ENCODE measurements at places on chromosomes 12 and 14.

GRCh38 chr14:84929086-84929485 is 600.9 kb upstream of the FLRT2 start:
- H3K36me3 ChIP-seq: no peaks in the 10 kb centered on the region
- H3K4me3 ChIP-seq: no peak overlapping the region
- no peaks in the 10 kb centered on the region for H3K27me3 ChIP-seq
- no peak overlapping the region for H3K27ac ChIP-seq

DNA sequence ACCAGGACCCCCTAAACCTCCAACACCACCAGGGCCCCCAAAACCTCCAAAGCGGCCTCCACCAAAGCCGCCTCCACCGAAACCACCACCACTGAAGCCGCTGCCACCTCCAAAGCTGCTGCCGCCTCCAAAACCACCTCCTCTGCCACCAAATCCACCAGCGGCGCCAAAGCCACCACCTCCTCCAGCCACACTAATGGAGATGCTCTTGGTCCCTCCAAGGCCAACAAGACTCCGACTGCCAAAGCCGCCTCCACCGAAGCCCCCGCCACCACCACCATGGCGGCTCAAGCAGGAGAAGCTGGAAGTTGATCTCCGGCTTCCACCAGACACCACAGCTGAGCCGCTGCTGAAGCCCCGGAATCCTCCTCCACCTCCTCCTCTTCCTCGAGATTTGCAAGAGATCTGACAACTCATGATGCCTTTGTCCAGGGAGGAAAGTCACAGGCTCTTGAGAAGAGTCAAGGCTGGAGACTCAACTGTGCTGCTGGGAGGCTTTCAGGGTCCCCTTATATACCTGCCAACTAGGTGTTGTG is at the start of gene KRT2:
KRT2 (minus strand) TSS at position 486 of the 536 bp plus-strand sequence; CDS start at position 417, 69 bp downstream.
- H3K36me3 ChIP-seq: no peaks in the 10 kb centered on the region
- H3K27me3 ChIP-seq: peaks cover 39% of the 10 kb centered on the region
- no peak within 1 kb of the TSS for H3K27ac ChIP-seq
- H3K4me1 ChIP-seq: peaks cover 16% of the 10 kb centered on the region
- DNase-seq: no peak

- H3K27ac ChIP-seq: no peak overlapping the region
- DNase-seq: no peak
- peaks cover 10% of the 10 kb centered on the region for H3K4me1 ChIP-seq
- H3K36me3 ChIP-seq: no peaks in the 10 kb centered on the region
- no peaks in the 10 kb centered on the region for H3K27me3 ChIP-seq
- H3K4me3 ChIP-seq: no peak overlapping the region
Observed at GRCh38 chr12:49455501-49455900, 83.3 kb upstream of the KCNH3 start.

DNA sequence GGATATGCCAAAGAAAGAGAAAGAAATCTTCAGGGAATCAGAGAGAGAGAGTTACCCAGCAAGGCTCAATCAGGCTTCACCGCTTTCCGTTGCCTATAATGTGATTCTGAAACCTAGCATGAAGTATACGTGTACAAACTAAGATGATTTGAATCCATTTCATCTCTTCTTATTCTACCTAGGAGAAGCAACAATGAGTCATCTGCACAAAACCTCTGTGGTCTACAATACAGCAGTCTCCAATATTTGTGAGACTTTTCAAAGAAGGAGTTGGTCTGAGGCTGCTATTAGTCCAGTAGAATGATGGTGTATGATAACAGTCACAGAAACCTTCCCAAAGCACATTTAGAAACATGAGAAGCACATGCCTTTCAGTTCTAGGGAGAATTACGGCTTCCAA is 141.9 kb downstream of the C12orf42 start:
- no peaks in the 10 kb centered on the region for H3K36me3 ChIP-seq
- H3K27me3 ChIP-seq: no peaks in the 10 kb centered on the region
- DNase-seq: no peak
- no peak overlapping the region for H3K4me3 ChIP-seq
- no peak overlapping the region for H3K27ac ChIP-seq

DNA sequence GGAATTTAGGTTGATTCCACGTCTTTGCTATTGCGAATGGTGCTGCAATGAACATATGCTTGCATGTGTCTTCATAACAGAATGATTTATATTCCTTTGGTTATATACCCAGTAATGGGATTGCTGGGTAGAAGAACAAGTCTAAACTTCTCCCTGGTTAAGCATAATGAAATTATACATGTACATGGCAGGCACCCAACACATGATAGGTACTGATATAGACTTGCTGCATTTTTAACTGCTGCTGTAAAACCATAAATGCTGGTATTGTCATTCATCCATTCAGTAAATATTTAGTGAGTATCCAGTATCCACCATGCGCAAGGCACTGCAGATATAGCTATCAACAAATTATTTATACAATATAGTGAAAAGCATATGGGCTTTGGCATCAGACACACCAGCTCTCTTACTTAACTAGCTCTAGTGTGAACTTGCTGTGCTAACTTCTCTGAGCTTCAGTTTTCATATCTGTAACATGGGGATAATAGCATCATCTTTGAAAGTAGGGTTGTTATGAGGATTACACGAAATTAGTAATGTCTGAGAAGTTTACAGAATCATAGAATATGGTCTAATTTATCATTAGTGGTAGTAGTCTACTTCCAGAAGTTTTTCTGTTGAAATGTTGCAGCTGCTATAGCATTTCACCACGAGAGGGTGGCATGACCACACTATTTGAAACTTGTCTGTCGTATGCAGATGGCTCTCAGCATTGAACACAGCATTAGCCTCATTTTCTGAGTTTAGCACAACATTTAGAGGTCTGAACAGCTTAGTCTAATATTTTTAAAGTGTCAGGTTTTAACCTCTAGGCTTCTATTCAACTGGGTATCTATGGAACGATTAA is 32.0 kb upstream of the SEL1L start:
- H3K4me1 ChIP-seq: no peaks in the 10 kb centered on the region
- H3K4me3 ChIP-seq: no peak overlapping the region
- H3K27me3 ChIP-seq: peaks cover 11% of the 10 kb centered on the region
- peak; percentile 17 for DNase-seq
- no peaks in the 10 kb centered on the region for H3K36me3 ChIP-seq

DNA sequence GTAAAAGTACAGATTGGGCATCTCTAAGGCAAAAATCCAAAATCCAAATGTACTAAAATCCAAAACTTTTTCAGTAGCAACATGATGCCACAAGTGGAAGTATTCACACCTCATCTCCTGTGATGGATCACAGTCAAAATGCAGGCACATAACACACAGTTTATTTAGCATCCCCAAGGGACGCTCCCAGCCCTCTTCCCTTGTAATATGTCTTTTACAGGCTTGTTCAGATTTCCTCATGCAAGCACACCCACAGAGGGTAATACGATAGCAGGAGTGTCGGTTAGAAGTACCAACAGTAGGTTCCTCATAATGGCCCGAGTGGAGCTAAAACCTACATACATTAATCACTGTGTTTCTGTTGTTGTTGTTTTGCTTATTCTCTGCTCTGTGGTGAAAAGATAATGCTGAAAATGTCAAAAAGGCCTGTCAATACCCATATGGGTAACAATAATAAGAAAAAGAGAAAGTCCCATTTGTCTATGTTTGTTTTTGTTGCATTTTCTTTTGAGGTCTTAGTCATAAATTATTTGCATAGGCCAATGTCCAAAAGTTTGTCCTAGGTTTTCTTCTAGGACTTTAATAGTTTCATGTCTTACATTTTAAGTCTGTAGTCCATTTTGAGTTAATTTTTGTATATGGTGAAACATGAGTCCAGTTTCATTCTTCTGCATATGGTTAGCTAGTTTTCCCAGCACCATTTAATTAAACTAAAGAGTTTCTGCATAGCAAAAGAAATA is 133.1 kb downstream of the LRIG3 start:
- H3K36me3 ChIP-seq: no peaks in the 10 kb centered on the region
- H3K27ac ChIP-seq: no peak overlapping the region
- H3K4me1 ChIP-seq: no peaks in the 10 kb centered on the region

GRCh38 chr14:36068777-36069534 is 107.6 kb downstream of the PTCSC3 start:
- H3K36me3 ChIP-seq: no peaks in the 10 kb centered on the region
- no peak overlapping the region for H3K4me3 ChIP-seq
- H3K4me1 ChIP-seq: no peaks in the 10 kb centered on the region
- no peak overlapping the region for H3K27ac ChIP-seq

DNA sequence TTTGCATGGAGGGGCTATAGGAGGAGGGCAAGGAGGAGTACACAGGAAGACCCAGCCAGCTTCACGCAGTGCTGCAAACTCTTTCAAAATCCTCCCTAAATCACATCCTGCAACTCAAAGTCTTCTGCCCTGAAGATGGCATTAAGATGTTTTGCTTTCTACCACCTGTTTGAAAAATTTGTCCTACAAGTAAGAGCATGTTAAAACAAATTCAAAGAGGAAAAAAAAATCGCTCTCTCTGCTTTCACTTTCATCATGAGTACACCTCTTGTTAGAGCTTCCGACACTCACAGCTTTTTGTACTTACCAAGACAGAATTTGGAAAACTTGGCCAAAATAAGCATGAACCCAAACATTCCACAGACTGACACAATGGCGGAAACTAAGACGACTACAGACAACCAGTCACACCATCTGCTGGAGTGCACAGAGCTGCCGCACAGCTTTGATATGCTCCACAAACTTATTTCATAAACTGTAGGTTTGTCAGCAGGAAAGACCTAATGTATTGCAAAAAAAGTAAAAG is 21.3 kb downstream of the GCH1 start:
- DNase-seq: peak; percentile 40
- H3K4me3 ChIP-seq: peak overlapping the region; percentile 76
- peaks cover 27% of the 10 kb centered on the region for H3K36me3 ChIP-seq
- peaks cover 44% of the 10 kb centered on the region for H3K4me1 ChIP-seq
- peak overlapping the region; percentile 96 for H3K27ac ChIP-seq

GRCh38 chr14:101336183-101336582 is 225.1 kb upstream of the DIO3 start:
- no peak overlapping the region for H3K27ac ChIP-seq
- no peaks in the 10 kb centered on the region for H3K4me1 ChIP-seq
- H3K36me3 ChIP-seq: no peaks in the 10 kb centered on the region
- H3K27me3 ChIP-seq: no peaks in the 10 kb centered on the region

- H3K27ac ChIP-seq: no peak overlapping the region
- no peak for DNase-seq
- no peaks in the 10 kb centered on the region for H3K27me3 ChIP-seq
- no peaks in the 10 kb centered on the region for H3K36me3 ChIP-seq
- no peaks in the 10 kb centered on the region for H3K4me1 ChIP-seq
Observed at GRCh38 chr14:29716150-29716549, 211.5 kb downstream of the PRKD1 start.

DNA sequence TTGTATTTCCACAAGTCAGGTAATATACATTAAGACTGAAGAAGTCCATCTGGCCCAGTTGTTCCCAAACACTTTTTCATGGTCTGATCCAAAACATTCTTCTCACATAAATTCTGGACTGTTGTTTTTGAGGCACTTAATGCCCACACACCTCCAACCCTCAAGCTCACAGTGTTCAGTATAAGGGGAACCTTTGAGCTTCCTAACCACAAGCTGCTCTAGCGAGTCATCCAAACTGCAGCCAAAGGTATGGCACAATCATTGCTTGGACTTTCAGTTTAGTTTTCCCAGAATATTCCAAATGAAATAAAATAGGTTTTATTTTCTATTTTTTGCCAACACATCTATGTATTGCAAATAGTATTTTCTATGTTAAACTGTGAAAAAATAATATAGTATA is 103.0 kb downstream of the PUS7L start:
- H3K27me3 ChIP-seq: no peaks in the 10 kb centered on the region
- no peaks in the 10 kb centered on the region for H3K36me3 ChIP-seq
- no peak for DNase-seq
- H3K27ac ChIP-seq: no peak overlapping the region
- no peak overlapping the region for H3K4me3 ChIP-seq

DNA sequence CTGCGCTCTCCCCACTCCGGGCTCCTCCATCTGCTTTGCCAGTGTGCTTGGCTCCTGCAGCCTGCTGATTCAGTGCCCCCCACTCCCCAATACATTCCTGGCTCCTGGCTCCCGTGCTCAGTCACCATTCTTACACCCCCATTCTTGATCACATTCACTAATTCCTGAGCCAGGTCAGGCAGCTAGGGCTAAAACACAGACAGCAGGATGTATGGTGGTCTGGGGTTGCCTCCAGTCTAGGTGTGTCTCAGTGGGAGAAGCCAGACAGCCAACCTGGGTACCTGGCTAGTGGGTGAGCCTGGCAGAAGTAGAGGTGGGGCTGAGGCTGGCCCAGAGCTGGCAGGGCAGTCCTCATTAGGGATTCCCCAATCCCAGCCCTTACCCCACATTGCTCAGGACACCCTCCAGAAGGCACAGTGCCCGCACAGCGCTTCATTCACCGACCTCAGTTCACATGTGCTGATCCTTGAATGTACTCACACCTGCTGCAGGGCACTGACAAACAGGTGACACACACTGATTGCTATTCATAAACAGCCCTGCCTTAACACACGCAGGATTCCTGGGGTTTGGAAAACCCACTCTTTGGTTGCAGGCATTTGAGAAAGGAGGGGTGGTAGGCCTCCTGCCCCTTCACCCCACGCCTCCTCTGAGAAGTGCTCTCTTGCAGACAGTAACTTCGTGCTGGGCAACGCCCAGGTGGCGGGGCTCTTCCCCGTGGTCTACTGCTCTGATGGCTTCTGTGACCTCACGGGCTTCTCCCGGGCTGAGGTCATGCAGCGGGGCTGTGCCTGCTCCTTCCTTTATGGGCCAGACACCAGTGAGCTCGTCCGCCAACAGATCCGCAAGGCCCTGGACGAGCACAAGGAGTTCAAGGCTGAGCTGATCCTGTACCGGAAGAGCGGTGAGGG is 1.7 kb downstream of the KCNH3 start:
- peaks cover 53% of the 10 kb centered on the region for H3K27me3 ChIP-seq
- H3K4me3 ChIP-seq: peak overlapping the region; percentile 45
- H3K36me3 ChIP-seq: no peaks in the 10 kb centered on the region
- peaks cover 26% of the 10 kb centered on the region for H3K4me1 ChIP-seq

DNA sequence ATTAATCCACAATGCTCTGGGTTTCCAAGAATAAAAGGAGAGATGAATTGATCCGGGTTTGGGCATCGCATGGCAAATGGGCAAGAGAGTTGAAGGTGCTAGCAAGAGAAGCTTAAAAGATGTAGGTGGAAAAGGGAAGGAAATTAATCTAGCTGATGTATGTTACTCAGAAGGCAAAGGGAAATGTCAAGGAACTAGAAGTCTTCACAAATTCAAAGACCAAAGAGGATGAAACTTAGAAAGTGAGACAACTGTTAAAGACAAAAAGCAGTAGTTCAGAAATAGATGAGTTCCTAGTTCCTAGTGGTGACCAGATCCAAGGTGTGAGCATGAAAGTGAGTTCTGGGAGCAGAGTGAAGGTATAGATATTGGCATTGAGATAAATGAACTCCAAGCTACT is 228.3 kb downstream of the SEC23A start:
- H3K4me1 ChIP-seq: no peaks in the 10 kb centered on the region
- H3K27me3 ChIP-seq: peaks cover 21% of the 10 kb centered on the region
- no peak overlapping the region for H3K27ac ChIP-seq
- no peak for DNase-seq
- no peak overlapping the region for H3K4me3 ChIP-seq
- no peaks in the 10 kb centered on the region for H3K36me3 ChIP-seq

- no peak overlapping the region for H3K4me3 ChIP-seq
- no peaks in the 10 kb centered on the region for H3K4me1 ChIP-seq
- H3K27ac ChIP-seq: no peak overlapping the region
- no peak for DNase-seq
- H3K36me3 ChIP-seq: peaks cover 4% of the 10 kb centered on the region
Observed at GRCh38 chr12:91967590-91967989, 178.1 kb downstream of the BTG1 start.

GRCh38 chr14:55398679-55399078 is 13.0 kb downstream of the ATG14 start:
- H3K27ac ChIP-seq: no peak overlapping the region
- no peak overlapping the region for H3K4me3 ChIP-seq
- H3K4me1 ChIP-seq: peaks cover 9% of the 10 kb centered on the region
- no peak for DNase-seq
- no peaks in the 10 kb centered on the region for H3K27me3 ChIP-seq
- peaks cover 7% of the 10 kb centered on the region for H3K36me3 ChIP-seq

Measured in activated CD4-positive, alpha-beta memory T cell treated with anti-CD3 and anti-CD28 coated beads, Interleukin-2, amount 10 ng/mL, durations not matched to agents 7 days and 5 days (primary cell).